ENCODE measurements at places on chromosomes 7 and 10. TPM values are rescaled to one million over a fixed set of nuclear protein-coding genes. Genes with fewer than 3 reads are reported as not detected.

DNA sequence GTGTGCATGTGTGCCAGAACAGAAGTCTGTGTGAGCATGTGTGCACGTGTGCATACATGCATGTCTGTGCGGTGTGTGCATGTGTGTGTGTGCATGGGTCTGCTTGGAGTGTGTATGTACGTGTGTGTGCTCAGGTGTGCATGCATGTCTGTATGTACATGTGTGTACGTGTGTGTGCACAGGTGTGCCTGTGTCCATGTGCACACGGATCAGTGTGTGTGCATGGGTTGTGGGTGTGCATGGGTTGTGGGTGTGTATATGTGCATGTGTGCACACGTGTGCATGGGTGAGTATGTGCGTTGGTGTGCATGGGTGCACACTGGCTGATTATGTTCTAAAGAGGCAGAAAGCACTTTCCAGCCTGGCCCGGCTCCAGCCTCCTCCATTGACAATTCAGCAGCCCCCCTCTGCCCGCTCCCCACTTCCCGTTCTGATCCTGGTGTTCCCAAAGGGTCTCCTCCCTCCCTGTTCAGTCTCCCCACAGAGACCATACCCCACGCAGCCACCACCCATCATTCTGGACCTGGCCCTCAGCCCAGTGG lies 44.1 kb upstream of the PDGFA start:
- DNase-seq = no peak

GRCh38 chr7:136339464-136339863 lies 362.3 kb upstream of the MTPN start:
- no peak for DNase-seq

DNA sequence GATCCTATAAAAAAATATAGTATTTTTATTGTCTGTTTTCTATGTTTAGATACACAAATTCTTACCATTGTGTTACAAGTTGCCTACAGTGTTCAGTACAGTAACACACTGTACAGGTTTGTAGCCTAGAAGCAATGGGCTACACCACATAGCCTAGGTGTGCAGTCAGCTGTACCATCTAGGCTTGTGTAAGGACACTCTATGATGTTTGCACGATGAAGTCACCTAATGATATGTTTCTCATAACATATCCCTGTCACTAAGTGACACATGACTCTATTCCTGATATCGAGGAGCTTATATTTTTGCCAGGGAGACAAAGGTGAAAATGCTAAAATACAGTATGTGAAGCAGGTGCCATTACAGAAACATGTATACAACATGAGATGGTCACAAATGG lies 18.6 kb downstream of the ZNF25 start:
- no peak for DNase-seq

The ZNF438 gene
- 11.4 TPM for polyA plus RNA-seq
